ENCODE measurements at places on chromosomes 3 and 15.

GRCh38 chr3:69212411-69213160, 90.2 kb upstream of the LMOD3 start:
- DNase-seq, result no peak

GRCh38 chr15:90711418-90711824, 5.7 kb upstream of the BLM start:
- DNase-seq, result no peak

- DNase-seq, result peak; percentile 74
Measured at GRCh38 chr3:48504051-48504946, at the start of gene SHISA5. SHISA5 (minus strand) TSS chr3:48504174; CDS start chr3:48504094, 80 bp downstream.

GRCh38 chr3:14689247-14689980, 14.5 kb downstream of the C3orf20 start:
- no peak for DNase-seq

DNA sequence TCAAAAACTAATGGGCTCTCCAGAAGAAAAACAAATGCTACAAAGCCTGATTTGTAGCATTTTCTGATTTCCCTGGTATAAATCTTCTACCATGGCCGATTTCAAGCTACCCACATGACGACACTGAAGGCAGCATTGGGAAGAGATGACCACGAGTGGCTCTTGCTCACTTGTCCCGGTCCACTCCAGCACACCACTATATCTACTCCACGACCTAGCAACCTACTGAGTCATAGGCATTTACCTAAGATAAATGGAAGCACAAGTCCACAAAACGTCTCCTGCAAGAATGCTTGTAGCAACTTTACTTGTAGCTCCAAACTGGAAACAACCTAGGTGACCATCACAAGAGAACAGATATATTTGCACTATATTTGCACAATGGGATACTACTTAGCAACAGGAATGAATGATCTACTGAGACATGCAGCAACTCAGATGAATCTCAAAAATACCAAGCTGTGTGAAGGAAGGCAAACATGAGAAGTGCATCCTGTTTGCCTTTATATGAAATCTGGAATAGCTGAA, 60.8 kb upstream of the HES1 start:
- no peak for DNase-seq

DNA sequence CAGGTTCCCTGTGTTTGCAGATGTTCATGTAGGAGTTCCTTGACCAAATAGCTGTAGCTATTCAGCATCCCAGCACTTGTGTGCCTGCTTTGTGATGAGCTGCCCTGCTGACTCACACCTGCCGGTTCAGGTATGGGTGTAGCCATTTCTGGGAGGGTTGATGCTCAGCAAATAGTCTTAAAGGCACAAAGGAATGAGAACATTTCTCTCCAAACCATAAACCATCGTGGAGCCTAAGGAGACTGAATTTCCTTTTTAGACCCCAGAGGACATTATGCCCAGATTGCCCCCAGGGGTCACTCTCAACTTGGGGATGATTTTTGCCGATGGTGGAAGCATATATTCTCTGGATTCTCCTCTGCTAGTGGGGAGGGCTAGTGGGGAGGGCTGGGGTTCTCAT, 80.6 kb downstream of the ADAMTSL3 start:
- DNase-seq, result no peak

DNA sequence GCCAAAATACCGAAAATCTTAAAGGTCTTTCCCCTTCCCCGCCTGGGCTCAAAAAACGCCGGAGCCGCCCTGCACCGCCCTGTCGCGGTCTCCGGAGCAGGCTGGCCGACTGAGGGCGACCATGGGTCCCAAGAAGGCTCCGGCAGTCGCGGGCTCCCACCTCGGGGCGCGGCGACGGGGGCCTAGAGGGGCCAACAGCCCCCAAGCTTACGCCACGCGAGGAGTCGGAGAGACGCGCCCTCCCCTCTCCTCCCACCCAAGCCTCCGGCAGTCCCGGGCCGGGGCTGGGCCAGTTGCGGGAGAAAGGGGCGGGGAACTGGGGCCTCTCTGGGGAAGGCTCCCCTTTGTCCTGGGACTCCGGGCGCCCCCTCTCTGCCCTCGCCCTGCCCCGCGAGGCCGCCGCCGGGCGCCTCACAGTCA, 69.2 kb downstream of the GOLGA8B start:
- peak; percentile 39 for DNase-seq

DNA sequence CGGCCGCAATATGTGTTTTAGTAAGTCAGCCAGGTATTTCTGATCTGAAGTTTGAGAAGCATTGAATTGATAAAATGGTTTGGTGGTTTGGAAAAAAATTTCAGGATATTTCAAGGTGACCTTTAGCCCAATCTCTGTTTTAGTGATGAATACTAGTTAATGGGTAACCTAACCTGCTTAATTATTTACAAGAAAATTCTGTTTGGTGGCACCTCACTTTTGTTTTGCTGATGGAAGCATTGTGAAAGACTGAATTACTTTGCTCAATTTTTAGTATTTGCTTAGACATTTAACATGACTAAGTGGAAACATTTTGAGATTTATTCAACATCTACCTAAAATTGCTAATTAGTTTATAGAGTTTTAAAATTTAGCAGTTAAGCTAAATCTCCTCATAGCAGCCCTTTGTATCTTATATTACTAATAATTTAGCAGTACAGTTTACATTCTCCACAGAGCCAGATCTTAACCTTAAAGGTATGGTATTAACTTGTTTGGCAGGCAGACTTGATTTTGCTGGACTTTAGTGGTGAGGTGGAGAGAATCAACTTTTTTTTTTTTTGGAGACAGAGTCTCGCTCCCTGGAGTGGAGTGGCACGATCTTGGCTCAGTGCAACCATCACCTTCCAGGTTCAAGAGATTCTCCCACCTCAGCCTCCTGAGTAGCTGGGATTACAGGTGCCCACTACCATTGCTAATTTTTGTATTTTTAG, 35.4 kb downstream of the GRAMD1C start:
- DNase-seq, result no peak

- DNase-seq, result no peak
Measured at GRCh38 chr3:52099001-52099401, 42.6 kb upstream of the DUSP7 start.

Data from activated CD4-positive, alpha-beta T cell treated with anti-CD3 and anti-CD28 coated beads for 36 hours (primary cell).